Foreskin keratinocyte (primary cell): ENCODE measurements at places on chromosomes 1 and 21. TPM values are rescaled to one million over a fixed set of nuclear protein-coding genes. Genes with fewer than 3 reads are reported as not detected.

The TDRD10 gene
- not detected in 2 replicates for polyA plus RNA-seq

The KRTAP19-3 gene
- not detected in 2 replicates for polyA plus RNA-seq

The OR2L5 gene
- polyA plus RNA-seq, result not detected in 2 replicates

The NFIA gene
- 3.2 and 4.0 TPM in 2 replicates for polyA plus RNA-seq

The MLLT11 gene
- 7.0 and 8.4 TPM in 2 replicates for polyA plus RNA-seq

The RNF220 gene
- polyA plus RNA-seq, result 72.2 and 72.3 TPM in 2 replicates

The NLRP3 gene
- 0.06 TPM in 2 replicates for polyA plus RNA-seq

The PATJ gene
- 10.6 and 12.5 TPM in 2 replicates for polyA plus RNA-seq

The TCEANC2 gene
- 2.1 and 2.9 TPM in 2 replicates for polyA plus RNA-seq

The SLC44A5 gene
- polyA plus RNA-seq, result 0.01 and 0.46 TPM in 2 replicates

The DIRAS3 gene
- polyA plus RNA-seq, result 0.16 and 0.22 TPM in 2 replicates

The CD247 gene
- polyA plus RNA-seq, result not detected in 2 replicates

The TMCO1 gene
- 86.7 and 95.4 TPM in 2 replicates for polyA plus RNA-seq

The CTSE gene
- polyA plus RNA-seq, result 0.35 and 0.66 TPM in 2 replicates

The PDZK1 gene
- 0.03 and 0.12 TPM in 2 replicates for polyA plus RNA-seq

The OR2T35 gene
- polyA plus RNA-seq, result not detected in 2 replicates

The CSF1 gene
- 1.2 TPM in 2 replicates for polyA plus RNA-seq

The SYNJ1 gene
- polyA plus RNA-seq, result 1.8 and 2.0 TPM in 2 replicates

The RHOC gene
- 728 and 811 TPM in 2 replicates for polyA plus RNA-seq

The OR10Z1 gene
- polyA plus RNA-seq, result not detected in 2 replicates

The CDC20 gene
- polyA plus RNA-seq, result 230 and 312 TPM in 2 replicates

The LHX8 gene
- polyA plus RNA-seq, result not detected in 2 replicates

The GJA5 gene
- 1.2 and 1.7 TPM in 2 replicates for polyA plus RNA-seq
